PC-9 (cell line): ENCODE measurements at places on chromosomes 3 and 15. TPM values are rescaled to one million over a fixed set of nuclear protein-coding genes. Genes with fewer than 3 reads are reported as not detected.

ASB14 gene
- not detected in 2 replicates for total RNA-seq

STARD5 gene
- 0.41 and 0.80 TPM in 2 replicates for total RNA-seq

LSMEM2 gene
- 0.35 and 0.55 TPM in 2 replicates for total RNA-seq

CPN2 gene
- not detected in 2 replicates for total RNA-seq

NUDT16 gene
- 19.4 and 19.5 TPM in 2 replicates for total RNA-seq

LRRK1 gene
- 15.7 and 22.4 TPM in 2 replicates for total RNA-seq

KAT2B gene
- 2.5 and 3.2 TPM in 2 replicates for total RNA-seq

ZBTB47 gene
- 8.1 and 9.6 TPM in 2 replicates for total RNA-seq

DAZL gene
- total RNA-seq = not detected in 2 replicates

SIDT1 gene
- 1.2 and 3.3 TPM in 2 replicates for total RNA-seq

ZNF385D gene
- 0.28 TPM in 1 of 2 replicates, not detected in the other for total RNA-seq

TRPM1 gene
- not detected in 2 replicates for total RNA-seq

CLDN1 gene
- 25.9 and 27.1 TPM in 2 replicates for total RNA-seq

CYP1A1 gene
- 0.33 and 0.39 TPM in 2 replicates for total RNA-seq

B4GALT4 gene
- 21.8 and 32.9 TPM in 2 replicates for total RNA-seq
